ENCODE measurements at places on chromosomes 2 and 18.

GRCh38 chr2:74653589-74653984, 460 bp upstream of the SEMA4F start:
- no peak for DNase-seq

GRCh38 chr18:50341443-50341842, 33.4 kb upstream of the SKA1 start:
- no peak for DNase-seq

DNA sequence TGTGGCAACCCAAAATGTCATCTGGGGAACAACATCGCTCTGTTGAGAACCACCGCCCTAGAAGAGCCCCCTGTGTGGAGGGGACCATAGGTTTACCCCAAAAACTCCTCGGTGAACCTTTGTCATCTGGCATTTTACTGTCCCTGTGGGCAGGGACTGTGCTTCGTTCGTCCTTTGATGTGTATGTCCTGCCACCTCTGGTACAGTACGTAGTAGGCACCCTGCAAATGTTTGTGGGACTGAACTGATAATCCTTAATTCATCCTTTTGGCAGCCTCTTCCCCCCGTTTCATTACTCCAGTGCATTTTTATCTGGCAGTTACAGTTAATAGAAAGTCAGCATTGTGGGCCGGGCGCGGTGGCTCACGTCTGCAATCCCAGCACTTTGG, 728 bp downstream of the NAPG start:
- no peak for DNase-seq

- no peak for DNase-seq
Measured at GRCh38 chr18:39751161-39751560, 2185.6 kb upstream of the CELF4 start.

- DNase-seq, result no peak
Measured at GRCh38 chr2:176205126-176205525, 16.7 kb downstream of the HOXD1 start.

- no peak for DNase-seq
Measured at GRCh38 chr2:65722028-65722778, 289.8 kb upstream of the SPRED2 start.

GRCh38 chr2:144439993-144440392, 79.9 kb downstream of the ZEB2 start:
- no peak for DNase-seq

- no peak for DNase-seq
Measured at GRCh38 chr2:55809875-55810621, 113.5 kb downstream of the EFEMP1 start.

DNA sequence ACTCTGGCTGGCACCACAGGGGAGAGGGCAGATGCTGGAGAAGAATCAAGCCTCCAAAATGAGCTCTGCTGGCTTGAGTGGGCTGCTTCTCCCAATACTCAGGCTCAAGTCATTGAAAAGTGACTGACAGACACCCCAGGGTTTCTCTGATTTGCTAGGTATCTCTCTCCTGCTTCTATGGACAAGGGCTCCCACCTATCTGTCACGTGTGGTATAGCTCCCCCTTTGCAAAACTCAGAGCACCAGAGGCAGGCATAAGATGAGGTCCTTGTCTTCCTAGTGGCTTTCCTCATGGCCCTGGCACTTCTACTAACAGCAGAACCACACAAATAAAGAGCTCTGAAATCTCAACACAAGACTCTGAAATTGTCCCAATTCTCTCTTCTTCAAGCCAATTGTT, 105.2 kb downstream of the GALNT14 start:
- DNase-seq, result no peak

- no peak for DNase-seq
Measured at GRCh38 chr18:10232062-10232461, 222.4 kb upstream of the APCDD1 start.

- no peak for DNase-seq
Measured at GRCh38 chr2:36059691-36060090, 295.9 kb upstream of the CRIM1 start.

GRCh38 chr2:180872255-180872654, 108.2 kb upstream of the UBE2E3 start:
- DNase-seq, result no peak

DNA sequence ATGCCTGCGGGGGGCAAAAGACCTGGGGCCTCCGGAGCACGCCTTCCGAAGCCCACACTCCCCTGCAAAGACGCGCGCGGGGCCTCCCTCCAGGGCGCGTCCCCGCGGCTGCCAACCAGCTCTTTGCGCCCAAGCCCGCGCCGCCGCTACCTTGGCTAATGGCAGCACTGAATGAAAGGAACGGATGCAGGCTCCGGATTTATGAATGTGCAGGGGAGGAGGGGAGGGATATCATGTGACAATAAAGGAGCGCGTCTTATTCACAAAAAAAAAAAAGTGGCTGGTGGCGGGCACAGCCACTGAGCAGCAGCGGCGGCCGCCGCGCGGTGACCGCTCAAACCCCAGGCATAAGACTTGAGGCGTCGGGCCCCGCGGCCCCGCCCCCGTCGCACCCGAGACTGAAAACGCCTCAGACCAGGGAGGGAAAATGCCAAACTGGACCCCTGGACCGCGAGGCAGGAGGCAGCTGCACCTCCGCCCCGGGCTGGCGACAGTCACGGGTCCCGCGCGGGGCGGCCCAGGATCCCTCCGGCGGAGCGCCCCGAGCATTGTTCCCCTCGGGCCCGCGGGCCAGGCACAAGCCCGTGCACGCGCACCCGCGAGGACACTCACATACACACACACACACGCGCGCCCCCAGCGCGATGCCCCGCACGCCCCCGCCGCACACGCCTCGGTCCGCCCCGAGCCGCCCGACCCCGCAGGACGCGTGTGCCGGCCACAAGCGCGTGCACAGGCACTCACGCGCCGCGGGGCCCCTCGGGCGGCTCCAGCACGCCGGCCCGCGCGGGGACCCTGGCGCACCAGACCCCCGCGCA, 1.6 kb downstream of the SPRED2 start:
- DNase-seq, result no peak

DNA sequence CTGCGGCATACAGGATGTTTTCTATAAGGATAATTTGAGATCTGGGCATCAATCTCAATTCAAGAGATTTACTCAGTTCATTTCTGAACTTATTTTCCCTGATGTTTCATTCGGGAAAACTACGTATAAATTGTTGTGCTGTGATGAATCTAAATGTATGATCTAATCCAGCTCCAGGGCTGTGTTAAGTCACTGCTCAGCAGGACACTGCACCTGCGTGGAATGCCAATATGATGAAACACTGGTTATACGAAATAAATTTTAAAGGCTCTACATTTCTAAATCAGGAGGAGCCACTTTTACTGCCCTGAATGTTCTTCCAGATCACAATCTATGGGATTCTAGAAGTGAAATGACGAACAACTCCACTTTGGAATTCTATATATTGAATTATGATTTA, 259.0 kb downstream of the HNMT start:
- DNase-seq, result no peak

DNA sequence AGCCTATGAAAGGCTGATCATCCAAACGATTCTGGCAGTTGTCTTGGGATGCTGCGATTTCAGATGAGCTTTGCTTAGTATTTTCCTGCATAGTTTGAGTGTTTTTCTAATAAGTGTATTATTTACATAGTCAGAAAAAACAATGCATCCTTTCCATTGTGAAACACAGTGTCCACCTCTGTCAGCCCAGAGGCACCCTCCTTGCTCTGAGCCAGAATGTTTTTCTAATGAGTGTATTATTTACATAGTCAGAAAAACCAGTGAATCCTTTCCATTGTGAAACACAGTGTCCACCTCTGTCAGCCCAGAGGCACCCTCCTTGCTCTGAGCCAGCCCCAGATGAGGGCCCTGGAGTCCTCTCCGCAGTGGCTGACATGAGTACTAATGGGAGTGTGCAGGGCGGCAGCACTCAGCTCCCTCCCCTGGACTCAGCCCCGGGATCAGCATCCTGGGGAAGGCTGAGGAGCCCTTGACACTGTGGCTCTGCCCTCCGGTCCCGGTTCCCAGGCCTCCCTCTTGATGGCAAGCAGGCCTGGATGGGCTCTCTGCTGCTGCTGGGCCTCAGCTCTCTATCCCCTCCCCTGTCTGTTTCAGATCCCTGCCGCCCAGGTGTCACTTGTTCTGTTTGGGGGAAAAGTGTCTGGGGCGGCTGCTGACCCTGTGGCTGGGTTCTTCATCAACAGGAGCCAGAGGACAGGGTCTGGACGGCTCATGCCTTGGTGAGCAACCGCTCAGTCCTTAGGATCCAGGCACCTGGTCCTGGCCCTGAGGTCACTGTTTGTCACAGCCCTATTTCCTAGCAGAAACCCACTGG, 5.9 kb downstream of the MFSD2B start:
- DNase-seq, result no peak

- DNase-seq, result no peak
Measured at GRCh38 chr2:230205721-230206120, 14.1 kb downstream of the SP110 start.

- no peak for DNase-seq
Measured at GRCh38 chr2:98935111-98935770, 784 bp downstream of the CRACDL start.

- no peak for DNase-seq
Measured at GRCh38 chr18:59446012-59446411, 86.9 kb upstream of the LMAN1 start.

DNA sequence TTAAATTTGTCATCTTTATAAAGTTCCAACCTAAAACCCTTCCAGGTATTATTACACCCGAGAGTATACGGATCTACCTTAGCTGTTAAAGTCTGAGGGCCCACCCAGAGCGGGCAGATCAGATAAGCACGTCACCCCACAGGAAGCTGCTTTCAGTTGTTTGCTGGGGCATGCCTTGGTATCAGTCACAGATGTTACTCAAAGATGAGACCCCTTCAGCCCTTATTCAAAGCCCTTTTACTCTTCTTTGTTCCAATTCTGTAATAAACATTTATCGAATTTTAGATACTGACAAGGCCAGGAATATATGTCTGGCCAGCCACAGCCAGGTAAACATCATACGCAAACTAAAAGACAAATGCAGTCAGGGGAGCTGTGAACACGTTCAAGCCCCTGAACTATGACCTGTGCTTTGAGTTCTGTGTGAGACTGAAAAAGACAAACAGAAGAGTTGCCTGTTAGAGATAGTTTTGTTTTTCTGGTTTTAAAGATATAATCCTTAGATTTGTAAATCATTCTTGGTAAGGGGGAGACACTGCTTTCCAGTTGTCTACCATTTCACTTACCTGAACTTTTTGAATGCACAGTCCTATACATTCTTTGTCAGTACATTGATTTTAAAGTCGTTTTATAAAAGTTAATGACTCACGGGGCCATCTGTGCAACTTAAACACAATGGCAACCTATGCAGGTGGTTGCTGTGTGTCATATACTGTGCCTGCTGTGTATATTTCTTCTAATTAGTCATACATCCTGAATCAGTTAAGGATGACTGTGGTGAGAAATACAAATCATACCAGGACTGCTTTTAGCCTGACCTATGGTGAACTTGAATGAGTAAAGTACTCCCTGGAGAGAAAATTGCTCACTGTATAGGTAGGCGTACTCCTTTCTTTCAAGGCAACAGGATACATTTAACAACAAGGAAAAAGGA, 100.5 kb upstream of the ITPRID2 start:
- no peak for DNase-seq

- no peak for DNase-seq
Measured at GRCh38 chr2:144859716-144860115, 339.8 kb upstream of the ZEB2 start.

DNA sequence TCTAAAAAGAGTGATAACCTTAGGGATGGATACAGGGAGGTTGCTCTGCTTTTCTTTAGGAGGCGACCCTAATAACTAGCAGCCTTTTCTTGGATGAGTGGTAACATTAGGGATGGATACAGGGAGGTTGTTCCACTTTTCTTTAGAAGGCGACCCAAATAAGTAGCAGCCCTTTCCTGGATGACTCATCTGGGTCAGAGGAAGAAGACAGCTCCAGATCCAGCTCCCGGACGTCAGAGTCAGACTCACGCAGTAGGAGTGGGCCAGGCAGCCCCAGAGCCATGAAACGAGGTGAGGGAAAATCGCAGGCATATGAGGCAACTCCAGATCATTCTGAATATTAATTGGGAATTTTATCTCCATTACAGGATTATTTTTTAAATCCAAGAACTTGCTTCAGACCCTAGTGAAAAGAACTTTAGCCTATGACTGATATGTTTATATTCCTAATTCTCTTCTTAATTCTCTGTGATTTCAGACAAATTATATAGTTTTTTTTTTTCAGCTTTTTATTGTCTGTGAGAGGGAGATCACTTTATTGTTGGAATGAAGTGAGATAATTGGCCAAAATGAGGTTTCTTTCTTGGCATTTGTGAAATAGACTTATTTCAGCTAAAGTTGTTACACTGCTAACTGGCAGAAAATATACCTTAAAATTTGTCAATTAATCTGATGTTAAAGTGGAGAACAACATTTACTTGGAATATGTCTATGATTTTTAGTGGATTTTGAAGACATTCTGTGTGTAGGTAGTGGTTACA, 31.2 kb upstream of the C1GALT1C1L start:
- no peak for DNase-seq

- no peak for DNase-seq
Measured at GRCh38 chr2:102166189-102166845, 20.5 kb upstream of the IL1RL2 start.

DNA sequence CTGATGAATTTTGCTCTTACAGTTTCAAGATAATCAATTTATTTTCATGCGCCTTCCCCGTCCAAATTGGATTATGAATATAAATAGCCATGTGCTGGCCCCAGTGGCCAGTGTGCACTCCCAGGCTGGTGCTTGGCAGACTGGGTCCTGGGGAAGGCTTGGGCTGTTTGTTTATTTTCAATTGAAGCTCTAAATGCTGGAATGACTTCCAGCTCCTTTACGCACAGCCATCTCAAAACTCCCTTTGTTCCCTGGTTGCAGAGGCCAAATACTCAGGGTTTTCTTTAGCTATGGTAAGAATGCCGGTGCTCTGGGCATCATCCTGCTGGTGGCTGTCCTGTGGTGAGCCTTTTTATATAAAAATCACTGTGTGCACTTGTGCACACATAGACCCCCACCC, 131.5 kb downstream of the PRKCE start:
- no peak for DNase-seq

DNA sequence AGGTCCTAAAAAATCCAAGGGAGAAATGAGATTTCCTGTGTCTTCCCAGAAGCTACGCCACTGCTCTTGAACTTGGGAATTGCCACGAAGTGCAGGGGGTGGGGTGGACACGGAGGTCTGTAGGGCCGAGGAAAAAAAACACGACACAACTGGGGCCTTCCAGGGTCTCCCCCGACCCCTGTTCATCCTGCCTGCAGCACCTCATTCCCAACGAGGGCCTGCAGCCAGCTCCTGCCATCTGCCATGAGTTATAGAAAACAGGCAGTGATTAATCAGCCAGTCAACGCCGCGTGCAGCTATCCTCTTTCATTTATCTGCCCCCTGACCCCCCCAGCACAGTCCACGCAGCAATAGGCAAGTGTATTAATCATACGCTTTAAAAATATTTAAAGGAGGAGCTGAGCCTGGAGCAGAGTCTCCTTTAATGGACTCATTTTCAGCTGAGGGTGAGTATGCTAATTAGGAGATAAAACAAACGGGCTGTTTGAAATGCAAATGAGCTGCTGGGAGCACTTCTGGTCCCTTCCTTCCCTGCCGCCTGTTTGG, 209.9 kb downstream of the TFCP2L1 start:
- DNase-seq, result no peak

DNA sequence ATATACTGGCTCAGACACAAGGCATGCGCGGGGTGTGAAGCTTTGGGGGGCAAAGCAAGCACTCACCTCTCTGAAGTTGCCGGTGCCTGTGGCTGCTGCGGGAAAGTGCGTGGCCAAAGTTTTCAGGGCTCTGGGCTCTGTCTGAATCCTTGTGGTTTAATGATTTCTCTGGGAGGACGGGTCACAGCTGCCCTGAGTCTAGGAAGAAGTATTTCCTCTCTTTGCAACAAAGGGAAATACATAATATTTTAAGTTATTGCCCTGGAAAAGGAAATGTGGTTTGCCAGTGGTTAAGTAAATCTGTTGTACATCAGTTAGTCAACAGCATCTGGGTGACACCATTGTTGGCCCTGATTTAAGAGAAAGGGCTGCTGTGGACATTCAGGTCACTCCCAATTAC, 56.7 kb upstream of the ZDBF2 start:
- DNase-seq, result no peak
